A549 treated with Mapracorat at 1 μM for 4 hours (cell line): ENCODE measurements at places on chromosomes 5 and 9. TPM values are rescaled to one million over a fixed set of nuclear protein-coding genes. Genes with fewer than 3 reads are reported as not detected.

CTNNAL1 gene
- 48.4 to 53.5 TPM (median 53.3 TPM) in 5 replicates for total RNA-seq

PDLIM7 gene
- total RNA-seq, result 76.0 to 92.7 TPM (median 83.9 TPM) in 5 replicates

ARL14EPL gene
- total RNA-seq, result 0.13 to 0.48 TPM (median 0.19 TPM) in 5 replicates

CENPP gene
- 7.1 to 9.0 TPM (median 7.6 TPM) in 5 replicates for total RNA-seq

KCNT1 gene
- total RNA-seq, result 0.03 to 0.05 TPM in 2 of 5 replicates, not detected in the others

BRD3 gene
- total RNA-seq, result 14.3 to 18.8 TPM (median 18.0 TPM) in 5 replicates

PTGDS gene
- total RNA-seq, result 0.44 to 0.61 TPM (median 0.47 TPM) in 4 of 5 replicates, not detected in the other

LCN2 gene
- 2.7 to 5.2 TPM (median 4.3 TPM) in 5 replicates for total RNA-seq

CDK9 gene
- 43.5 to 54.9 TPM (median 48.2 TPM) in 5 replicates for total RNA-seq

FOXD4L3 gene
- 0.08 to 0.16 TPM (median 0.10 TPM) in 3 of 5 replicates, not detected in the others for total RNA-seq

TMEM171 gene
- total RNA-seq, result 4.6 to 6.8 TPM (median 5.7 TPM) in 5 replicates

SLC31A2 gene
- 7.0 to 8.9 TPM (median 8.1 TPM) in 5 replicates for total RNA-seq

DOK3 gene
- 2.8 to 6.3 TPM (median 4.0 TPM) in 5 replicates for total RNA-seq

MTAP gene
- total RNA-seq, result 4.9 to 17.0 TPM (median 7.1 TPM) in 5 replicates

WDR31 gene
- total RNA-seq, result 1.0 to 1.4 TPM (median 1.1 TPM) in 5 replicates

HTR1A gene
- not detected in 5 replicates for total RNA-seq

CEL gene
- total RNA-seq, result 0.47 to 0.68 TPM (median 0.55 TPM) in 5 replicates
